ENCODE measurements at places on chromosomes 13 and 19.

DNA sequence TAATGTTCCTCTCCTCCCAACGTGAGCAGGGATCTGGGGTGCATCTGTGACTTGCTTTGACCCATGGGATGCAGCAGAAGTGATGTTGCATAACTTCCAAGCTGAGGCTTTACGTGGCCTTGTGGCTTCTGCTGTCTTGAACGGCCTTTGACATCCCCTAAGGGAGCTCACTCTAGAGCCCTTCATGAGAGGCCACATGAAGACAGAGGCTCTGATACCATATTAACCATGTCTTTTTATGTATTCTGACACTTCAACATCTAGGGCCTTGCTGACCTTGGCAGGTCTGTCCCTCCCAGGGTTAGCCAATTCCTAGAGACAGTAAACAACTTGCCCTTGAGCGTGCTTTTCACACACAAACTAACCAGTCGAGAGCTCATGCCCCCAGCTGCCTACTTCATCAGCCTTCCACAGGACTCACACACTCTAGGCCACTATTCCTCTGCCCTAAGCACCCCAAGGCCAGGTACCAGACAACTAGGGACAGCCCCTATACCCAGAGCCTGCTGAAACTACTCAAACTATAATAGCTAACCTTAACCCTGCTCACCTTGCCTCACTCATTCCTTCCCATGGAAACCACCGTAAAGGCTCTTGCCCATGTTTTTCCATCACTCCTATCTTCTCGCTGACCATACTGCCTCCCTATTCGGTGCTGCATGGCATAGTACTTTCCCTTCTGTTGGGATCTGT is 45.4 kb downstream of the CCDC70 start:
- no peak for DNase-seq

- no peak for DNase-seq
Measured at GRCh38 chr13:64704121-64704649, 2526.0 kb downstream of the PCDH9 start.

- no peak for DNase-seq
Measured at GRCh38 chr19:56838024-56838908, 2.3 kb downstream of the PEG3 start.

GRCh38 chr13:40648841-40649240 is 17.6 kb downstream of the FOXO1 start:
- no peak for DNase-seq
